DMS 273 treated with DMSO at 0.1 percent for 48 hours (cell line): ENCODE measurements at places on chromosomes 1 and 21.

DNA sequence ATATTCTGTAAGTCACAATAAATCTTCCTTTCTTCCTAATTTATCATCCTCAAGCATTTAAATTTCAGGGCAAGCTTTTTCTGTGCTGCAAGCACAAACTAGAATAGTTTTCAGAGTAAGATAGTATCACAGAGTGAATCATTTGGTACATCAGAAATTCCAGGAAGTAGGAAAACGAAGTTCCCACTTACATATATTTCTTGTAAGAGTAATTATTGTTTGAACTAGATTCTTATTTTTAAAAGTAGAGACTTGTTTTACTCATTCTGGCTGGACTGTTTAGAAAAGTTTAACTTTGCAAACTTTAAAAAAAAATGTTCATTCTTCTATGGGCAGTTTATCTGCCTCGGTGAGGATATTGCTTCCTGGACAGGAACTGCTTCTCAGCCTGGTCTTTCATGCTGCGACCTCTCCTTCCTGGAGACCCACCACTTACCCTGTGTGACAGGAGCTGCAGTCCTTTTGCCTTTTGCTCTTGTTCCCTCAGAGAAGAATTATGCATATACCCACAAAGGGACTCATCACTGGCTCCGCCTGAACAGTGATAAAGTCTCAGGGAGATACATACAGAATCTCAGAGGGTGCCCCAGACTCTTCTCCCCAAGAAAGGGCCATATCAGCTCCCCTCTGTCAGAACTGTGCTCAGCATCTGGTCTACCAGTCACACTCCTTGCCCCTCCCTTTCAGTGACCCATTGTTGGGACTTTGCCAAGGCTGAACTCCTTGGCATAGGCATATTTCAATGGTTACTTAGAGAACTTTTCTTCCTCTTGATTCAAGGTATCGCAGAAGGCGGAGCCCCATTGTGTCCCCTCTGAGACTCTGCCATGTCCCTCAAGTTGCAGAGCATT, 102.7 kb upstream of the CD55 start:
- DNase-seq, result no peak

- no peak for DNase-seq
These were observed 23.4 kb upstream of the RNF187 start for GRCh38 chr1:228463559-228464455.

DNA sequence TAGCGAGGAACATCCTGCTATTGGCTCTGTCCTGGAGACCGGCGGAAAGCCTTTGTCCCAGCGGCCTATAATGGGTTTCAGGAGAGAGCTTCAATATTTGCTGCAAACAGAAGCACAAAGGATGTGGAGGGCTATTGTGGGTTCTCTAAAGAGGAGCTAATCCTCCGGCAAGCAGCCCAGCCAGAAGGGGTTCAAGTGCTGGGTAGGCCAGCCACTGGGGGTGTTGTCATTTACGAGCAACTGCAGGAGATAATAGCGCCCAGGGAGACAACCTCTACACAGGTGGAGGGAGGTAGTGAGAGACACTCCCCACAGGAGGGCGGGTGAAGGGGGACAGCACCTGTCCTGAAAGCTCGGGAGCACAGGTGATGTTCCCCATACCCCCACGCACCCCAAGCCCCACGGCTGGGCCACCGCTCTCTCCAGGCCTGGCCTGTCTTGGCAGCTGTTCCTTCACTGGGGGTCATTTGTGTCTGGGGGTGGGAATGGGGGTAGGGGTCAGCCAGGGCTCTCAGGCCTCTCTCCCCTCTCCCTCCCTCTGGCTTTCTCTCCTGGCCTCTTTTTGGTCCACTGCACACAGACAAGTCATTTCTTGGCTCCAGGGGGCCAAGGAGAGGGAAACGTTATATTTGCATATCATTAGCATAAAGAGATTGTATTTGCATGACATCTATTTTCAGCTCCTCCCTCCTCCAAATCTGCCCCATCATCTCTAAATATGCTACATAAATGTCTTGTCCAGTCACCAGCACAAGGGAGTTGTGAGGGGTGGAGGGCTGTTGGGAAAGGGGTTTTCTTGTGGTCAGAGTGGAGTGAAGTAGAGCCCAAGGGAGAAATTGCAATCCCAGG, 22.0 kb upstream of the SLC26A9 start:
- no peak for DNase-seq

- no peak for DNase-seq
These were observed 8.6 kb downstream of the LDLRAD1 start for GRCh38 chr1:54009406-54009805.

DNA sequence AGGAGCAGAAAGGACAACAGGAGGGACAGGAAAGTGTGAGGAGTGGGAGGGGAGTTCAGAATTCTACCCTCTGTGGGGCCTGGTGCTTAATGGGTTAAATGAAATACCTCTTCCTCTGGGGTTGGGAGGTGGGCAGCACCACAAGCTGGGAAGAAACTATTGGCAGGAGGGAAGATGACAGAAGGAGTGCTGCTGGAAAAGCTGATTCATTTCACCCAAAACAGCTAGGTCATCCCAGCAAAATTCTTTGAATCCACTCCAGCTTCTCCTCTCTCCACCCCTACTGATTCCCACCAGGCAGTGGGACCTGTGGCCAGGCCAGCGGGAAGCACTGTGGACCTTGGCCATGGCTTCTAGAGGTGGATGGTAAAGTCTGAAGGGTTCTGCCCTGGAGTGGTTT, 12.8 kb downstream of the BCAN start:
- DNase-seq, result peak; percentile 61

- DNase-seq, result no peak
These were observed 73.2 kb downstream of the KIFAP3 start for GRCh38 chr1:170001266-170001665.

- DNase-seq, result no peak
These were observed 10.2 kb downstream of the UBIAD1 start for GRCh38 chr1:11283151-11283550.

GRCh38 chr1:217139513-217139912, 416.3 kb upstream of the ESRRG start:
- no peak for DNase-seq

GRCh38 chr1:60245324-60245723, 171.8 kb upstream of the C1orf87 start:
- no peak for DNase-seq

- DNase-seq, result no peak
These were observed 76.1 kb downstream of the C21orf91 start for GRCh38 chr21:17742940-17743592.

- DNase-seq, result peak; percentile 16
These were observed 7.0 kb upstream of the TRIM45 start for GRCh38 chr1:117128323-117129079.

DNA sequence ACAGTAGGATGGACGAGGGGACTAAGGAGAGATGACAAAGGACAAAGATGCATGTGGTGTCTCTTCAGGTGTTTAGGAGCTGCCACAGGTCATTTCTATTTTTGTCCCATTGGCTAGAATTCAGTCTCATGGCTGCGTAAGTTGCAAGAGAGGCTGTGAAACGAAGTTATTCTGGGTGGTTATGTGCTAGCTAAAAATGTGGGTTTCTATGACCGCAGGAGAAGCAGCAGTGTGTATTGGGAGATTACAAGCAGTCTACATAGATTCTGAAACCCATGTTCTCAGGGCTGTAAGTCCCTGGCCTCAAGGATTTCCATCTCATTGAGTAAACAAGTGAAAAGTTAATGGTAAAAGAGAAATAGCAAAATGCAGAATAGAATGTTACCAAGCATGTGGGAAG, 110.7 kb downstream of the SPATA46 start:
- no peak for DNase-seq

DNA sequence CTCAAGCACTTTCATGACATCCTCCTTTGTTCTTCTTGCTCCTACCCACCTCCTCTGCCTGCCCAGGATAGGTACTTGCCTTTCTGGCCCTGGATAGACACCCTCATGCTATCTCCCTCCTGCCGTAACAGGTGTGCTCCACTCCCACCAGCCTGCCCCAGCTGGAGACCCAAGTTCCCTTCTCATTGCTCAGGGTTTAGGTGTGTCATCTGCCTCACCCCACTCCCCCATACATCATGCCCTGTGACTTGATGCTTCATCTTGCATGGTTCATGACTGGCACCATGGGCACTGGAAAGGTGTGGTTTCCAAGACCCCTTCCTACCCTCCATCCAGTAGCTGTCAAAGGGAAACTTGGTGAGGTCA, 5.9 kb downstream of the RHEX start:
- no peak for DNase-seq

- DNase-seq, result no peak
These were observed 12.6 kb downstream of the SLC45A1 start for GRCh38 chr1:8330271-8331125.

DNA sequence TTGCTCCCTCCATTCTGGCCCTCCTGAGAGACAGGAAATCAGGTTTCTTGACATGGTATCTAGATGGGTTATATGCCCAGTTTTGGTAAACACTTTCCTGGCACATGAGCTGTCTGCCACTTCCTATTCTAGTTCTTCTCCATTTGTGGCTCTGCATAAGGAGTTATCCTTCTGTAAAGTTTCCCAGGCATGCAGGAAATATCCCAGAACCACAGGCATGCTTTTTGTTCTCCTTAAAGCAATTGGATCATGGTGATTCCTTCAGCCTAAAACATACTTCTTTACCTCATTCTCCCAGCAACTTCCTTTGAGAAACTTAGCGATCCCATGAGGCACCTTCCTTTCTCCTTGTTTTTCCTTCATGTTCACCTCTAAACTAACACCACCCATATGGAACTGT, 199.8 kb downstream of the CRB1 start:
- DNase-seq, result no peak

DNA sequence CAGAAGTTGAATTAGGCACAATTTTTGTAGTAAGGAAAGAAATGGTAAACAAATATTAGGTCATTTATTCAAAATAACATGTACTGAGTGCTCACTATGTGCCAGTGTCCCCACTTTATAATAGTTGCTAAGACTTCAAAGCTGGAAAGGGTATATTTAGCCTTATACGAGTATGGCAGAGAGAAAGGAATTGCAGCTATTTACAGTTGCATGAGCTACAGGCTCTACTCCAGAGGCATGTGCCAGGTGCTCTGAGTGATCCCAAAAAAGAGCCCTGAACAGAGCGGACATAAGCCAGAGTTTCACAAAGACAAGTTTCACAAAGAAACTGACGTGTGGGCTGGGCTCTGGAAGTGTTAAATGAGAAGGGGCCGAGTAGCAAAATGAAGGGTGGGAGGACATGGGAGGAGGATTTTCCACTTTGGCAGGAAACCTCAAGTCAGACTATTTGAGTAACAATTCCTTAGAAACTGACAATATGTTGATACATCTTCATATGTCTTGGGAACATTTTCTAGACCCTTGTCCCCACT, 40.9 kb downstream of the FASLG start:
- DNase-seq, result no peak

- no peak for DNase-seq
These were observed 175.3 kb downstream of the PLPPR4 start for GRCh38 chr1:99439433-99440075.

GRCh38 chr1:225474439-225474985, 46.7 kb upstream of the LBR start:
- DNase-seq, result no peak

DNA sequence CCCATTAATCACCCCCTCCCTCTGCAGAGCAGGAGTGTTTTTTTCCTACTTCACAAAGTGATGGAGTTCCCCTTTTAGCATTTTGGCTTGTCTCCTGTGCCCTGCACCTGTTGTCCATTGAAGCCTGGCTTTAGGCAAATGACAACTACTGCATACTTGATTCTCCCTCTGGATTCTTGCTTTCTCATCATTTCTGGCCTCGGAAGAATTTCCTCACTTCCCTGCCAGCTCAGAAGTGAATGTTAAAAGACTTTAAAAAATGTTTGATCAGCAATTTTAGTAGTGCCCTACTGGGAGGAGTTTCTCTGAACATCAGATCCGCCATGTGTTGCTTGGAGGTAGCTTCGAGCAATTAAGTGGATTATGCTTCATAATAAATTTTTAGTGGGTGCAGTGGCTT, 28.1 kb downstream of the RCOR3 start:
- DNase-seq, result no peak

DNA sequence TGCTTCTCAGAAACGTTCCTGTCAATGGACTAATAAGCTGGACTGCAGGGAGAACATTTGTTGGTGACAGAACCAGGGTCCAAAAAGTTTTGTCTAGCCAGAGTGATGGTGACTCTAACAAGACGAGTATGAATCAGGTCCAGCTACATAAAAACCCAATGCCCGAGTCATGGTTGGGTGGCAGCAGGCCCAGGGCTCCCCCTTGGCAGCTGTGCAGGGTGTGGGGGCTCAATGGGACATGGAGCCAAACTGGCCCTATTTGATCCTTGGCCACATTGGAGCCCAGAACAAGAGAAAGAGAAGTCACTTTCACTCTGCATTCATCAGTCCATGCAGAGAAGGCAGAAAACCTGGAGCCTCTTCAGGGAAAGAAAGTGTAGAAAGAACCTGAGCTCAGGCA, 37.9 kb upstream of the TENT5C start:
- no peak for DNase-seq

GRCh38 chr1:216721062-216721461, 2.2 kb downstream of the ESRRG start:
- DNase-seq, result no peak

- DNase-seq, result no peak
These were observed 427.7 kb downstream of the MATN1 start for GRCh38 chr1:30295674-30296073.

- no peak for DNase-seq
These were observed 139.2 kb upstream of the KLHDC7A start for GRCh38 chr1:18341291-18342069.

GRCh38 chr1:13760921-13761320, 60.9 kb downstream of the PRDM2 start:
- DNase-seq, result no peak
